Stimulated activated CD8-positive, alpha-beta memory T cell treated with anti-CD3 and anti-CD28 coated beads, Interleukin-4, amount 100 ng/mL, for 4 hours (primary cell): ENCODE measurements at places on chromosomes 12 and 14.

GRCh38 chr14:23018107-23018506 lies 8.2 kb upstream of the C14orf93 start:
- DNase-seq: no peak

GRCh38 chr14:24072436-24072835 lies 1.1 kb downstream of the CPNE6 start:
- no peak for DNase-seq

DNA sequence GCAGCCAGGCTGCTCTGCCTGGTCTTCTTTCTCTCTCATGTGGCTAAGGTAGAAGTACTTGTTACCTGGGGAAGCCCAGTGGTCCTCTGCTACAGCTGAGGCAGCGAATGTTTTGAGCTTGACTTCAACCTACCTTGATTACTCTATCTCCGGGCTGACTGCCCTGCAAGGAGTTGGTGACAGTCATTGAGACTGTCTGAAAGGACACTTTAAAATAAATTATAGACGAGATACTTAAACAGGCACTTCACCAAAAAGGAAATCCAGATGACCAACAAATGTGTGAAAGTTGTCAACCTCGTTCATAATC lies 474 bp upstream of the CIT start:
- no peak for DNase-seq

GRCh38 chr12:93323625-93324329 lies 53.9 kb upstream of the NUDT4 start:
- DNase-seq: no peak

GRCh38 chr14:69324341-69324931 lies 64.5 kb downstream of the GALNT16 start:
- no peak for DNase-seq

- DNase-seq: no peak
Observed at GRCh38 chr12:2160043-2160442, 107.3 kb downstream of the CACNA1C start.

DNA sequence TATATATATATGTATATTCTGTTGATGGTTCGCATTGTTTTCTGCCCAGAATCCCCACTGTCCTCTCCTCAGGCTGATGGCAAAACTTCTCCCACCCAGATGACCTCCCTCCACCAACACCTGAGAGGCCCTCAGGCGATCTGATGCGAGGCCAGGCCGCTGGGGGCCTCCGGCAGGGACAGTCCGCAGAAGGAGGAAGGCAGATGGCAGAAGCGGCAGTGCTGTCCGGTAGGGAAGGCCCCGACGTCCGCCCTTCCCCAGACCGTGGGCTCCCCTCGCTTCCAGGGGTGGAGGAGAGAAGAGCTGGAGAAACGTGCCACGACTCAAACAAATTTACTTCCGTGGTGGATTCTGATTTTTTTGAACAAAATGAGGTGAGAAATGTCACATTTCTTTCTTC lies 178.3 kb upstream of the RGS6 start:
- no peak for DNase-seq

GRCh38 chr12:81070846-81071245 lies 7.0 kb upstream of the ACSS3 start:
- DNase-seq: no peak

- DNase-seq: no peak
Observed at GRCh38 chr14:90056826-90057225, 5.0 kb upstream of the KCNK13 start.

GRCh38 chr14:36870776-36871175 lies 209.1 kb downstream of the PAX9 start:
- no peak for DNase-seq

GRCh38 chr14:74898694-74899093 lies 17.0 kb downstream of the DLST start:
- DNase-seq: no peak

GRCh38 chr12:22116376-22116775 lies 70.4 kb downstream of the CMAS start:
- DNase-seq: no peak

- DNase-seq: no peak
Observed at GRCh38 chr12:124963211-124963610, 25.7 kb downstream of the DHX37 start.

DNA sequence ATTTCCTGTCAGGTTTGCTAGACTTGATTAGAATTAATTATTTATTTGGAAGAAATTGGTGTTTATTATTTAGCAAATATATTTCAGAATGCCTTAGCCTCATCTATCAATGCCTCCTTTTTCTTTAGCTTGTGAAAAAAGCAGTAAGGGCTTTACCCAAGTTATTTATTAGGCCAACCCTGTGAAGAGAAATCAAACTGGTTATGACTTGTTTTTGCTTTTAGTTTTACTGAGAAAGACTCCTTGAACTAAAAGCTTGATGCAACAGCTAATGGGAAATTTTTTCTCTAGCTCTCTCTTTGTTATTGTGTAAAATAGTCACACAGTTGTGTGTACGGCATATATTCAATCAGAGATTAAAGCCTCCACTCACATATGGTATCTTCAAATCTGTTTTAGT lies 306.8 kb downstream of the DIO2 start:
- DNase-seq: no peak

GRCh38 chr12:96404696-96405095 lies 4.5 kb upstream of the CDK17 start:
- DNase-seq: no peak

DNA sequence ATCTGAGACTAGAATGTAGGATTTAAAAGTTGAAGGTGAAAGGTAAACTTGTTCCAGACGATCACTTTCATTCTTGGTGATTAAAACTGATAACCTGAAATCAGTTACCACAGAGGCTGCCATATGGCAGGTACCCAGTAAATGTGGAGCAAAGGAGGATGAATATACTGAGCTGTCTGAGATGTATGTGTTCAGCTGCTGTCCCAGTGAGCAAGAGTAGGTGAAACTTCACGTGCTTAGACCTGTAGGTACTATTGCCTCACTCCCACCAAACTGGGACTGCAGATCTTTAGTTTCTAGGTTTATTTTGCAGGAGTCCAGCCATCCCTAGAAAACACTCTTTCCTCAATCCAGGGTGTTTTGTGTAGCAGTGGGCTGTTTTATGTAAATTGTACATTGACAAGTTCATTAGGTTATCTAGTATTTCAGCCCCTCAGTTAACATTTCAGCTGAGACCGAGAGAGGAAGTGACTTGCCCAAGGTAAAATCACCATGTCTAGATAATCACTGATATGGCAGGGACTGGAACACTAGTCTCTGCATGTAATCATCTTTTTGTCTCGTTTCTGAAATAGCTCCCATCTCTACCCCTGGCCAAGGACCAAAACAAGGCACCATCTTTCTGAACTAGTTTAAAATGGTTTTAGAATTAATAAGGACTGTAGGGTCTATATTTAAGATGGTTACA lies 62.7 kb downstream of the ATG14 start:
- DNase-seq: no peak
